ENCODE measurements at places on chromosomes 16 and 17. TPM values are rescaled to one million over a fixed set of nuclear protein-coding genes. Genes with fewer than 3 reads are reported as not detected.

Gene MED1
- total RNA-seq = 31.0 TPM

Gene RPS15A
- 882 TPM for total RNA-seq

Gene ZNF771
- 5.4 TPM for total RNA-seq

Gene HSPB9
- total RNA-seq = not detected

Gene EIF3C
- total RNA-seq = 123 TPM

Gene IL34
- total RNA-seq = 1.5 TPM

Gene OMG
- total RNA-seq = 4.7 TPM

Gene SLFN12L
- under 0.01 TPM for total RNA-seq

Gene MAPT
- 154 TPM for total RNA-seq

Gene CLDN6
- total RNA-seq = 0.49 TPM

Gene CD300H
- total RNA-seq = not detected

Gene RAB11FIP4
- total RNA-seq = 56.5 TPM

Gene ARHGDIG
- total RNA-seq = 29.5 TPM

Gene NPIPA5
- 0.25 TPM for total RNA-seq

Gene SNF8
- total RNA-seq = 32.0 TPM

Gene PSKH1
- total RNA-seq = 5.9 TPM

Gene FBXO39
- total RNA-seq = not detected

Gene GP2
- not detected for total RNA-seq

Gene BAHCC1
- total RNA-seq = 16.7 TPM

Gene OTOA
- total RNA-seq = 0.25 TPM

Gene CLEC3A
- total RNA-seq = not detected

Gene TAT
- total RNA-seq = not detected

Gene TNFRSF13B
- total RNA-seq = not detected

Gene HOXB9
- total RNA-seq = not detected

Gene TPSB2
- not detected for total RNA-seq

Gene CORO1A
- total RNA-seq = 19.2 TPM

Gene LMF1
- total RNA-seq = 10.6 TPM

Gene PIP4K2B
- total RNA-seq = 161 TPM

Gene EFCAB13
- 17.0 TPM for total RNA-seq

Gene SLC12A3
- not detected for total RNA-seq

Gene CRLF3
- total RNA-seq = 10.1 TPM

Gene FAM222B
- 3.4 TPM for total RNA-seq

Gene RNF227
- total RNA-seq = 10.8 TPM

Gene ZFPM1
- total RNA-seq = 0.49 TPM

Gene CLEC10A
- total RNA-seq = not detected

Gene CTU2
- 7.1 TPM for total RNA-seq

Gene HCRT
- not detected for total RNA-seq

Gene SLC9A5
- total RNA-seq = 1.2 TPM

Gene CD79B
- not detected for total RNA-seq

Gene TBC1D3I
- total RNA-seq = 0.49 TPM

Gene KLHL11
- total RNA-seq = 53.1 TPM

Gene ITGB4
- total RNA-seq = 3.7 TPM

Measured in temporal lobe (tissue), 4 donors.